ENCODE measurements at places on chromosomes 2 and 18.
A peak's percentile ranks its signal among the peaks of the same experiment; 100 is the strongest.

DNA sequence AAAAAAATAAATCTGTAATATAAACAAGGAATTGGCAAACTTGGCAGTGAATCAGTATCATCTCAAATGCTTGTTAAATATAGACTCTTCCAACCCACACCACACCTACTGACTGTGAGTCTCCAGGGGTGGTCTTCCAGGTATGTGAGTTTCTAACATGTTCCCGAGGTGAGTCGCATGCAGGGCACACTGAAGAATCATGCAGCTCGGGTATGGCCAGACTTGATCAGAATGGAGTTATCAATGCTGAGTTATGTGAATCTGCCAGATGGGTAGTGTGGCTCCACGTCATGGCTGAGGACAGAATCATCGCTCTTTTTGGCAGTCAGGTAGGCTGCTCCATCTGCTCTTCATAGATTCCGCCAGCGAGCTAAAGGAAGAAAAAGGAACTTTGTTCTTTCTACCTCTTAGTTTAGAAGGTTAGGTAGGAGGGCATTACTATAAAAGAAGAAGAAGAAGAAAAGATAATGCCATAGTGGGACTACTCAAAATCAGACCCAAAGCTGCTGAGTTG is 1279.7 kb upstream of the ZEB2 start:
- DNase-seq = no peak

DNA sequence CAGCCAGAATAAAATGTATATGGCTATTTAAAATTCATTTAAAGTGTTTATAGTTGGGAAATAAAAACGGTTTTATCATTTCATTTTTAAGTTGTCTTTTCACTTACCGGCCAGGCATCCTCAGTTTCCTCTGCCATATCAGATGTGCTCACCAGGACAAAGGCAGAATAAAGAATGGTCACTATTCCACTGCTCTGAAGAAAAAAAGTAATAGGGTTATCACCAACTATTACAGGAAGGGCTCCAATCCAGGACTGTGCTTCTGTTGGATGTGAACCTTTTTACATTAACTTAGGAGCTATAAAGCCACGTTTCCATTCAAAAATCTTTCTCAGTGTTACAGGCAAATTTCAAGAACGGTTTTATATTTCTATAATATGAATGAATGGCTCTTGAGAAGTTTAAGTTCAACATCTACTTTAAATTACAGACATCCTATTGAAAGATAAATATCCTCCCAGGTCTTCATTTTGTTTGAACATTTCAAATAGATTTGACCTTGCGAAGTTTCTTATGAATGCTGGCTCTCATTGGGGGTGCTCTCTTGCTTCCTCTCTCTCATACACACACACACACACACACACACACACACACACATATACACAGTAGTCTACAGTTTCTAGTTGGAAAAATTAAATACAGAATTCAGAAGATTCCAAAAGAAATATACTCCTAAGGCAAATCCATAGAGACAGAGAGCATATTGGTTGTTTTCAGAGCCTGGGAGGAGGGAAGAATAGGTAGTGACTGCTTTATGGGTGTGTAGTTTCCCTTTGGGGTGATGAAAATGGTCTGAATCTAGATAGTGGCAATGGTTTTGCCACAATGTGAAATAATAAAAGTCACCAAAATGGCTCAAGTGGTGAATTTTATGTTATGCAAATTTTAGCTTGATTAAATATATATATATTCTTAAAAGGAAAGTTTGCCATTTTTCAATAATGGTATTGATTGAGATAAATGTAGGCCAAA is 2.9 kb upstream of the SLC40A1 start:
- DNase-seq = no peak

GRCh38 chr2:177342736-177343135 is 49.8 kb upstream of the AGPS start:
- no peak for DNase-seq

- no peak for DNase-seq
Measured at GRCh38 chr2:6325616-6326015, 540.1 kb downstream of the CMPK2 start.

DNA sequence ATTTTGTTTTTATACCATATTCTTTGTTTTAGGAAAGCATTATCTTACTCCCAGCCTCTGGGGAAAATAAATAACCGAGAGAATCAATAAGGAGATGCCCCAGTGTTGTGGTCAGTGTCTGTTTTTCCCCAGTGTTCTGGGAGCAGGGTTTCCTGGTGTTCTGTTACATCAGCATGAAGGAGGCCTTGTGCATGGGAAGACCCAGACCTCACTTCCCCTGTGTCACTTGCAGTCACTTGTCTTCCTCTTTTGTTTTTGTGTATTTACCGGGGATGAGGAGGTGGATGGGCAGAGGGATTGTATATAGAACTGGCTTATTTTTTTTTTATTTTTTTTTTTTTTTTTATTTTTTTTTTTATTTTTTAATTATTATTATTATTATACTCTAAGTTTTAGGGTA is 45.0 kb upstream of the MGAT5 start:
- no peak for DNase-seq

DNA sequence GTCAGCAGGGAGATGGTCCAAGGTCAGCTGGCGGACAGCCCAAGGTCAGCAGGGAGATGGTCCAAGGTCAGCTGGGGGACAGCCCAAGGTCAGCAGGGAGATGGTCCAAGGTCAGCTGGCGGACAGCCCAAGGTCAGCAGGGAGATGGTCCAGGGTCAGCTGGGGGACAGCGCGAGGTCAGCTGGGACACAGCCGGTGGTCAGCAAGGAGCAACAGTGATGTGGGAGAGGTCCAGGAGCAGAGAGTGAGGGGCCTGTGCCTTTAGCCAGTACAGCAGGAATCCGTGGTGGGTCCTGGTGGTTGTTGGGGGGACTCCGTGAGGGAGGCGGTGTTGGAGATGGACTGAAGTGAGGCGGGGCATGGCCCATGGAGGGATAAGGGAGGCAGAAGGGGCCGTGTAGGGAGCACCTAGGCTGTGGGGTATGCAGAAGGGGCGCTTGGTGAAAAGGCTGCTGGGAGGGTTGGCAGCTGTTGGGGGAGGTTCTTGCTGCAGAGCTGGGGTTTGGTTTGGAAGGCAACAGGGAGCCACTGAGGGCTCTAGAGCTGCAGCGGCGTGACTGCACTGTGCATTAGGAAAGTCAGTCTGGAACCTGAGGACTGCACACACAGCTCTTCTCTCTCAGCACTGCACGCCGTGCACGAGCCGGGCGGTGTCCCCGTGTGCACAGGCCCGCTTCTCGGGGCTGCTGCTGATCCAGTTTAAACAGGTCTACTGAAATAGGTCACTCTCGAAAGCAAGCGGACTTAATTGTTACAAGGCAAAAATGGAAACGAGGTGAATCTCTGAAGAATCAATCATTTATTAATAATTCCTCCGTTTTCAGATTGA is 76.2 kb upstream of the HDAC4 start:
- DNase-seq = no peak

DNA sequence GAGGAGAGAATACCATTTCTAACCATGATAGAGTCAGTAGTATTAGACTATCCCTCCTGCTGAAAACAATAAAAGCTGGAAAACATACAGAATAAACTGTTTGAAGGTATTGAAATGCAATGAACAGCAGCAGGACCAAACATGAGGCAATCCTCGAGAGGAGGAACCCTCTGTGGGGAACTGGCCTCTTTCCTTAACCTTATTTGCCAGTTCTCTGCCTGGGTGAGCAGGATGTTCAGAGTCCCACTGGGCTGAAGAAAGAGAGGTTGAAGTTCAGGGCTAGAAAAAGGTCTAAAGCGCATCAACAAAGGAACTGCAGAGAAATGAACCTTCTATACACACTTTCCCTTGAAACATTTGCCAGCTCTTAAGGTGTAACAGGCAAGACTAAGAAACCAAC is 79.8 kb upstream of the FHL2 start:
- no peak for DNase-seq

DNA sequence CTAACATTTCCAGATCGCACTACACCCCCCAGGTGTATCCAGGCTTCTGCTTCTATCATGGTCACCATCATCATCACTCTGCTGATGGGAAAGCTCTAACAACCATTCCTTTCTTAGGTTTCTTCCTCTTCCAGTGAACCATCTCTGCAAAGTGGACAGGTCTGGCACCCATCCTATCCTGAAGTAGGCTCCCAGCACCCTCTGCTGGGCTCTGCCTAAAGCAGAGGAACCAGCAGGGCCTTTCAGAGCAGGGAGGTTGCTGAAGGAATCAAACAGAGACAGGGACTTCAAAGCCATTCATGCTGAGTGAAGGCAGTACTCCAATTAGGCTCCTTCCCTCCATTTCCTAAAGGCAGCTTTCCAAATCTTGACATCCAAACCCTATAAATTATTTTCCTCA is 27.2 kb upstream of the SATB2 start:
- DNase-seq = no peak

- DNase-seq = no peak
Measured at GRCh38 chr2:45716915-45717314, 65.4 kb downstream of the PRKCE start.

DNA sequence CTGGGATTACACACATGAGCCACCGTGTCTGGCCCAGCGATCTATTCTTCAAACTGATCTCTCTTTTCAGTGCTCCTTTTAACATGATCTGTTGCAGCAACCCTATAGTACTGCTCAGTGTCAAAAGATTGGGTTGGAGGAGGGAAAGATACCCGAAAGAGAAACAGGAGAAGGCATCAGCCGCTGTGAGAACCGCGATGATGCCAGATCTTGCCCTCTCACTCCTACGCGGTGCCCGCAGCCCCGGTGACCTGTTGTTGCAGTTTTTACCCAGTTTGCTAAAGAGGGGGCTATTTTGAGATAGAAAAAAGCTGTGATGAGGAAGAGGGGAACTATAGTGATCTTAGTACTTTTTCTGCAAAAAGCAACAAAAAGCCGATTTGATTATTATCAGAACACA is 335.5 kb downstream of the KCNS3 start:
- DNase-seq = no peak

DNA sequence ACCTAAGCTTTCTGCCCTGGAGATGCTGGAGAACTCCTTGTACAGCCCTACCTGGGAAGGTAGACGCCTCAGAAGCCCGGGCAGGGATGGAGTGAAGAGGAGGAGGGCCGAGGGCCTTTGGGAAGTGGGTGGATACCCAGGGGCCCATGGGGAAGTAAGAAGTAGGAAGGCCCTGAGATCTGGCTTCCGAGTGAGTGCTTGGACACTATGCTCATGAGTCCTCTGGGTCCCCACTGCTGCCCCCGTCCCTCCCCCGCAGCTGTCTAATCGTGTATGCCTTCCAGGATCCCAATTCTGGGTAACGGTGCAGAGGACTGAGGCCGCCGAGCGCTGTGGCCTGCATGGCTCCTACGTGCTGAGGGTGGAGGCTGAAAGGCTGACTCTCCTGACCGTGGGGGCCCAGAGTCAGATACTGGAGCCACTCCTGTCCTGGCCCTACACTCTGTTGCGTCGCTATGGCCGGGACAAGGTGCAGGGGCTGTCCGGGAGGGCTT is 1.1 kb downstream of the DOK1 start:
- no peak for DNase-seq

DNA sequence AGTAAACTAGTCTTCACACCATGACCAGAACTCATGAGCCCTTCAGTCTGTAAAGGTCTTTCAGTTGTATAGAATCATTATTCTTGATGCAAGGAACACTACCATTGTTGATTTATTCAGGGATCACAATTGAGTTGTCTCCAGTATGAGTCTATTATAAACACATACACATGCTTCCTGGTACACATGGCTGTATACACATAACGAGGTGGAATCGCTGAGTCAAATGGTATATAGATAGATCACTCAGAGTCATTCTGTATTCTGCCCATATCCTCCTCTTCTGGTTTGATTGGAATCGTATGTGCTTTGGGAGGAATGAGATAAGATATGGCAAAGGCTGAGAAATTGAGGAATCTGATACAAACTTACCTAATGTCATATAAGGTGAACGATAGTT is 216.0 kb downstream of the UBE2E3 start:
- DNase-seq = no peak

GRCh38 chr18:28363124-28363523 is 186.2 kb upstream of the CDH2 start:
- no peak for DNase-seq

GRCh38 chr2:133495226-133495625 is 73.0 kb downstream of the NCKAP5 start:
- no peak for DNase-seq

DNA sequence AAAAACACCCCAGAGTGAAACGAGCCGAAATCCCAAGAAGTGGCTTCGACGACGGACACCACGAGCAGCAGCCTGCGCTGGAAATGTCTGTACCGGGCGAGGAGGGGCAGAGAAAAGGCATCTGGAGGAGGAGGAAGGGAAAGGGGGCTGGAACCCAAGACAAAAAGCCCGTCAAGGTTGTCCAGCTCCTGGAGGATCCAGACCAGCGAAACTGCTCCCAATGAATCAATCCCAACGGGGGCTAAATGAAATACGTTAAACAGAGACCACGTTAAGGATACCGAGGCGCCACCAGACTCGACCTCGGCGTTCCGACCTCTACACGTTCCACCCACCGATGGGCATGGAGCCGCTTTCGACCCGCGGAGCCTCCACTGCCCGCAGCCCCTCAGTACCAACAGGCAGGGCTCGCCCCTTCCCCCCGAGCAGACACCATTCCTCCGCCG is 400 bp downstream of the CCDC88A start:
- no peak for DNase-seq

- no peak for DNase-seq
Measured at GRCh38 chr2:67548317-67549201, 151.4 kb downstream of the ETAA1 start.

- no peak for DNase-seq
Measured at GRCh38 chr2:64672708-64673107, 19.0 kb upstream of the SERTAD2 start.

GRCh38 chr2:161237392-161238264 is 70.6 kb upstream of the PSMD14 start:
- DNase-seq = peak; percentile 30

All from activated CD4-positive, alpha-beta T cell treated with anti-CD3 and anti-CD28 coated beads, Interleukin-2, Interleukin-4, amounts not matched to agents 100 ng/mL and 50 ng/mL, durations not matched to agents 16 hours and 8 hours (primary cell).